ENCODE measurements at places on chromosomes 4 and X.

DNA sequence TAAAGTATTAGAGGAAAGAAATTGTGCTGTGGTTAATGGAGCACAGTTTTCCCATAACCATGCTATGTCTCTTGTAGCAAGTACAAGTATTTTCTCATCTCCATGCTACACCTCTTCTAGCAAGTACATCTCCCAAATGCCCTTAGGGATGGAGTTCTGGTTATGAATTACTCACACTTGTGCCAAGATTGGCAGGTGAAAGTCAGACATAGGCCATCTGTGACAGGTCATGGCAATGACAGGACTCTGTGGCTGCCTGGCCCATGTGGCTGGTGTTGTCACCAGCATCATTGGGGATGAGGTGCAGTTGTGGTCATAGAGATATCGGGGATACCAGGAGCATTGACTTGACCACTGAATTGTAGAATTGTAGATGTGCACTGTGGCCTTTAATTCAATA is 310.2 kb downstream of the FAT4 start:
- DNase-seq = no peak

- DNase-seq = no peak
Observed at GRCh38 chrX:111568354-111568753, 56.9 kb downstream of the SERTM2 start.

DNA sequence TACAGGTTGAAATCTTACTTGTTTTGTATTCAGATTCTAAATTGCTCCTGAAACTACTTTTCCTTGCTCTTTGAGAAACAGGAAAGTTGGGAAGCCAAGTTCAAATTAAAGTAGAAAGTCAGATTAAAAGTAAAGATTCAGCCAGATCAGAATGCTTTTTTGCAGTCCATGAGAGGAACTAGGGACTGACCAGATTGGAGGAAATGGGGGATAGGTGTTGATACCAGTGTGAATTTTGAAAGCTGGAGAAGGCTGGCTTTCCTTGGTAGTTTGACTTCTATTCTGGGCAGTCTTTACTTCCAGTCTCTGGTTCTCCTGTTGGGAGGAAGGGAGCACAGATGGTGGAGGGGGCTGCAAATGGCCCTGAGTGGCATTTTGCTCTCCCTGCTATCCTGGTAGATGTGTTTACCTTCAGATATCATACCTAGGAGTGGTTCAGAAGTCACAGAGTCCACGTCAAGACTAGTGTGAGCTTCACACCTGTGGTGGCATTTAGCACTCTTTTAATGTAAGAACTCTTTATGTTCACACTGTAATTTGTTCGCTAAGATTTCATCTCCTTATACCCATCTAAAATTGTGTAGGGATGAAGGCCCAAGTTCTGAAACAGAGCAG is 68.8 kb downstream of the FNIP2 start:
- DNase-seq = no peak

DNA sequence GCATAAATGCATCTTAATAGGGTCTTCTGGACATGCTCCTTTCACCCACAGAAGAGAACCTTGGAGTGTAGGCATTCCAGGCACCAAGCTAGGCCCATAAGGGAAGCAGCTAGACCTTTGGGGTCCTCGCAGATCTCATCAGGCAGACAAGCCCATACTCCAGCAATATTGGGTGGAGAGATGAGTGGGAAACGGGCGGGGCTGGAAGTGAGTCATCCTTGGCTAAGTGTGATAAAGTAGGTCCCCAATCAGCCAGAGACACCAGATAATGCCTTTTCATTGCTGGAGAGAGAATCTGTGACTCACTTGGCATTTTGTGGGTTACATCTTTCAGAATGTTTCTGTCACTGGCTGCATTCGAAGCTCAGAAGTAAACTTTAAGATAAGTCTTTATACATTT is 133.3 kb upstream of the MBNL3 start:
- no peak for DNase-seq

DNA sequence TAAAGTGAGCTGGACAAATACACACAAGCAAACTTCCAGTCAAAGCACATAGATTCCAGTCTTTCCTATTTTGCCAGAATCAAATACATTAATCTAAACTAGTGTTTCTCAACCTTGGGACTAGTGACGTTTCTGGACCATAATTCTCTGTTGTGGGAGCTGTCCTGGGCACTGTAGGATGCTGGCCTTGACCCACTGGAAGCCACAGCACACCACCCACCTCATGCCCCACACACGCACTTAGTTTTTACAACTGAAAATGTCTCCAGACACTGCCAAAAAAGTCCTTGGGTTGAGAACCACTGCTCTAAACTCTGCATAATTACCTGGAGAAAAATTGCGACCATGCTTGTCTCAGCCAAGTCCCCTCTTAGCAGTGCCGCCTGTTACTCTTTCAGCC is 57.6 kb downstream of the MAP3K15 start:
- DNase-seq = no peak

GRCh38 chrX:96004386-96004785 is 680.3 kb upstream of the DIAPH2 start:
- DNase-seq = no peak

DNA sequence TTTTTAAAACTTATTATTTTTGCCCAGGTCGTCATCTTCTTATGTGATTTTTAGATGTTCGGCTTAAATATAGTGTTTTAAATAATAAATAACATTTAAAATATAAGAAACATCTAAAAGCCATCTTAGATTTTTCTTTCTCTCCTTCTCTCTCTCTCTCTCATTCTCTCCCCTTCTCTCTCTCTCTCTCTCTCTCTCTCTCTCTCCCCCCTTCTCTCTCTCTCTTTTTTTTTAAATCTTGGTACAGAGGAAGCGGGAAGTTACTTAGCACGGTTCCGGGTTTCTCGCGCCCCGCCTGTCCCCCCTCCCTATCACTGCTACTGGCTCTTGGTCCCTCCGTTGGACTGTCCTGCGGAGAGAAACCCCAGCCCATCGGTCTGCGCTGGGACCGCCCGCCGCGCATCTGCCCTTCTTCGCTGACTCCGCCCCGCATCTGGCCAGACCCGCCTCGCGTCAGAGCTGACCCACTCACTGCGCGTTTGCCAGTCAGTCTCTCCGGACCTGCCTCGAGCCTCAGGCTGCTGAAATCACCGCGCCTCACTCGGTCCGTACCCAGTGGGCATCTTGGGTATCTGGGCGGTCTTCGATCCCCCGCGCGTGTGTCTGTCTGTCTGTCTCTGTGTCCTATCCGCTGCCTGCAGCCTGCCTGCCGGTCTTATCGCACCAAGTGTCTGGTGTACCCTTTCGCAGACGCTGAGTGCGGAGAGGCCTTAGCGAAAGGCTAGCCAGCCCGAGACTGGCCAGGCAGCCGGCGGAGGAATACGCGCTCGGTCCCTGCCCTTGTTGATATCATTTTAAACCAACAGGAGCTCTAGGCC is at the start of gene PABPC5:
Gene PABPC5, plus strand, starts transcription at position 489 of the 818 bp plus-strand sequence. CDS start 739 bp downstream, outside the sequence.
- DNase-seq = no peak

- DNase-seq = no peak
Observed at GRCh38 chr4:167196344-167197012, 37.8 kb downstream of the SPOCK3 start.

DNA sequence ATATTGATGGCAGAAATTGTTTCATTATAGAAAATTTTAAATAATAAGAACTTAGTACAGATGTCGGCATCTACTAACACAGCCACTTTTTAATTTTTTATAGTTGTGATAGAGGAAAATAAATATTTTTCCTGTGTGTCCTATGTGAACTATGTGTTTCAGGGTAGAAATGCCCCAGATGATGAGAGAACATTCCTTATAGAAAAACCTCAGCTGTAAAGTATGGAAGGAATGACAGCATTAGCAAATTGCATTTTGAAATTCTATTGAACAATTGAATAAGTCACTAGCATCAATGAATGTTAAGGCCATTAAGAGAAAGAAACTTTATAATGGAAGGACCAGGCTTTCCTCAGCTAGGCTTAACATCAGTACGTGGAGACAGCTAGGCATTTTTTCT is 149.2 kb downstream of the CFAP299 start:
- no peak for DNase-seq

DNA sequence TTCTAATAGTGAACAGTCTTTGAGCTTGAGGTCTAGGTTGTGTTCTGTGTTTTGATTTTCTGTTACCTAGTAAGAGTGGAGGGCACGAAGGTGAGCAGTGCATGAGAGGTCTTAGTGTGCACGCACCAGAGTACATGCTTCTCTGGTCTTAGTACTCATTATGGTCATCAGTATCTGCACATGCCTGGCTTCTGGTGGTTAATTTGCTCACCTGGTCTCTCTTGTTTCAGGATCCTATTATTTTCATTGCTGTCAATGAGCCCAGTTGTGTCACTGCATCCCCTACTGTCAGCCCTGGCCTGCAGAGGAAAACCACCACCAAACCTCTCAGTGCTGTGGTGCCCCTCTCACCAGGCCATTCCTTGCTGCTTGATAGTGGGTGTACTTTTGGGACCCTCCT is 54.8 kb downstream of the NSUN7 start:
- DNase-seq = no peak

DNA sequence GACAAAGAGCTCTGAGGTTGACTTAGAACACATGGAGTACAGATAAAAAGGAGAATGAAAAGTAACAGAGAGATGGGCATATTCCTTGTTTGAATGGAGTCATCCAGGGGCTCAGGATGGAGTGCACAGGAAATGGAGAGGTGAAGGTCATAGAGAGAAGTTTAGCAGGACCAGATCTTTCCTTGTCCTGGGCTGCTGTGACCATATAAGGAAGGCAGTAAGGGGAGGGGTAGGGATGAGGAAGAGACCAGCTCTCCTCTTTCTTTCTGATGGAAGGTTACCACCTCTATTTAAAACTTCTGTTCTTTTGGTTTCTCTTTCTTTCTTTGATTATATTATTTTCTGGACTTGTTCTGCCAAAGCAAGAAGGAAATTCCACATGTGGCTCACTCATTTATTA is 27.0 kb downstream of the AR start:
- DNase-seq = no peak

DNA sequence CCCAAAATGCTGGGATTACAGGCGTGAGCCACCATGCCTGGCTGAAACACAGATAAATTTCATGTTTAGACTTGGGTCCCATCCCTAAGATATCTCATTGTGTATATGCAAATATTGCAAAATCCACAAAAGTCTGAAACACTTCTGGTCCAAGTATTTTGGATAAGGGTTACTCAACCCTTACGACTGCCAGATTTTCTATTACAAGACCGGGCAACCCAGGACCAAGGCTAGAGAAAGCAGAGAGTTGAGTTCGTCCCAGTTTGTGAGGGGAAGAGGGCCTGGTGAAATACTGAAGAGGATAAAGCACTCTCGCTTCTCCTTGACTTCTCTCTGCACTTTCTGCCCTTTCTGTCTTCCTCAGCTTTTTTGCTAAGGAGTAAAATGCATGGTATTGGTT is 34.5 kb downstream of the ZFX start:
- DNase-seq = no peak

GRCh38 chr4:159206427-159206871 is 103.6 kb downstream of the RAPGEF2 start:
- no peak for DNase-seq

DNA sequence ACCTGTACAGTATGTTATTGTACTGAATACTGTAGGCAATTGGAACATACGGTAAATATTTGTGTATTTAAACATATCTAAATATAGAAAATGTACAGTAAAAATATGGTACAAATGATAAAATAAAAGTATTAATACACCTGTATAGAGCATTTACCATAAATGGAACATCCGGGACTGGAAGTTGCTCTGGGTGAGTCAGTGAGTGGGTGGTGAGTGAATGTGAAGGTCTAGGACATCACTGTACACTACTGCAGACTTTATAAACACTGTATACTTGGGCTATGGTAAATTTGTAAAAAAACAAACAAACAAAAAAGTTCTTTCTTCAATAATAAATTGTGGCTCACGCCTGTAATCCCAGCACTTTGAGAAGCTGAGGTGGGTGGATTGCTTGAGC is 52.4 kb upstream of the FHL1 start:
- no peak for DNase-seq

- DNase-seq = no peak
Observed at GRCh38 chr4:18155067-18156041, 133.8 kb upstream of the LCORL start.

GRCh38 chrX:149948016-149948415 is 9.7 kb upstream of the EOLA2 start:
- DNase-seq = no peak

DNA sequence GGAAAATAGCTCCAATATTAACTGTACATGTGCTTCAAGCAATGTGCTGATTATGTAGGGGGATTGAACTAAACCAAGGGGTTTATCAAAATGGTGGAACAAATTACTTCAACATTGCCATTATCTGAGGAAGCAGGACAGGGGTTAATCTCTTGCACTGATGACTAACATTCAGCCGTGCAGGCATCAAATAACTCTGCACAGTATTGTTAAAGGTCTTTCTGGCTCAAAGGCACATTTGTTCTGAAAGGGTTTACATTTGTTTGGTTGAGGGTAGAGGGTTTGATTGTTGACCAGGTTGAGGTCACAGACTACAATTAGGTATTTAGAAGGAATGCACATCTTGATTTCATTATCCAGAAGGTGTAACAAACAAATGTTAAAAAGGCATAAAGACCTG is 32.2 kb upstream of the CCSER1 start:
- no peak for DNase-seq

- no peak for DNase-seq
Observed at GRCh38 chrX:151177141-151178027, 1.0 kb downstream of the GPR50 start.

- peak; percentile 65 for DNase-seq
Observed at GRCh38 chrX:111095974-111096895, at the start of gene PAK3. TSS of gene PAK3 (plus strand) at chrX:111096191. CDS start at chrX:111123104, 26,913 bp downstream.

DNA sequence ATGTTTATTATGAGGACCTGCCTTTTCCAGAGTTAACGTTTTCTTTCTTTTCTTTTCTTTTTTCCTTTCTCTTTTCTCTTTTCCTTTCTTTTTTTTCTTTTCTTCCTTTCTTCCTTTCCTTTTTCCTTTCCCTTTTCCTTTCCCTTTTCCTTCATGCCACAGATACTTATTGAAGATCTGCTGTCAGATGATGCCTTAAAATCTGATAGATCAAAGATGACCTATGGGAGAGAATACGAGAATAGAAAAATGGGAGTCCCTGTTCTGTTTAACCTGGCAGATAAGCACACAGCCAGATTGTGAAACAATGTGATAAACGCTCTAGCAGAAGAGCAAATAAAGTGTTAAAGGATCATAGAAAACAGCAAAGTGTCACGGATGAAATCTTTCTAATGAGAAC is 38.9 kb downstream of the AFF1 start:
- no peak for DNase-seq

DNA sequence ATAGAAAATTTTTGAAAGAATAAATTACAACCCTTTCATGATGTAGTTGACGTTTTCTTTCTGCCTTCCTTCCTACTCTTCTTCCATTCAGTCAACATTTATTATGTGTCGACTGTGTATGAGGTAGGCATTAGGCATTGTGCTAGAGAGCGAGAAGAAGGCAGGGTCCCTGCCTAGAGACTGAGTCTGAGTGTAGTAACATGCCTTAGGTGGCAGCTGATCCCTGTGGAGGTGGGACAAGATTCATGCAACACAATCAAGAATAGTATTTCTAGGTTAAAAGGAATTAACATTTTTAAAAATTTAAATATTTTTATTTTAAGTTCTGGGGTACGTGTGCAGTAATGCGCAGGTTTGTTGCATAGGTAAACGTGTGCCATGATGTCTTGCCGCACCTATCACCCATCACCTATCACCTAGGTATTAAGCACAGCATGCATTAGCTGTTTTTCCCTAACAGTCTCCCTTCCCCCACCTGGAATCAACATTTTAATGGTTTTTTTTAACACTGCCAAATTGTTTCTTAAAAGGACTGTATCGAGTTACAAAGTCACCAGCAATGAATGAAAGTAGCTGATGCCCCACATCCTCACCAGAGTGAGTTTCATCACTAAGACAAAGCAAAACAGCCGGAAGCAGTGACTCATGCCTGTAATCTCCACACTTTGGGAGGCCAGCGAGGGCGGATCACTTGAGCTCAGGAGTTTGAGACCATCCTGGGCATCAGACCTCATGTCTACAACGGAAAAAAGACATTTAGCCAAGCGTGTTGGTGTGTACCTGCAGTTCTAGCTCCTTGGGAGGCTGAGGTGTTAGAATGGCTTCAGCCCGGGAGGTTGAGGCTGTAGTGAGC is 84.0 kb downstream of the WWC2 start:
- no peak for DNase-seq

Data from NCI-H2171 (cell line).